ENCODE measurements at places on chromosomes 12 and 14.

DNA sequence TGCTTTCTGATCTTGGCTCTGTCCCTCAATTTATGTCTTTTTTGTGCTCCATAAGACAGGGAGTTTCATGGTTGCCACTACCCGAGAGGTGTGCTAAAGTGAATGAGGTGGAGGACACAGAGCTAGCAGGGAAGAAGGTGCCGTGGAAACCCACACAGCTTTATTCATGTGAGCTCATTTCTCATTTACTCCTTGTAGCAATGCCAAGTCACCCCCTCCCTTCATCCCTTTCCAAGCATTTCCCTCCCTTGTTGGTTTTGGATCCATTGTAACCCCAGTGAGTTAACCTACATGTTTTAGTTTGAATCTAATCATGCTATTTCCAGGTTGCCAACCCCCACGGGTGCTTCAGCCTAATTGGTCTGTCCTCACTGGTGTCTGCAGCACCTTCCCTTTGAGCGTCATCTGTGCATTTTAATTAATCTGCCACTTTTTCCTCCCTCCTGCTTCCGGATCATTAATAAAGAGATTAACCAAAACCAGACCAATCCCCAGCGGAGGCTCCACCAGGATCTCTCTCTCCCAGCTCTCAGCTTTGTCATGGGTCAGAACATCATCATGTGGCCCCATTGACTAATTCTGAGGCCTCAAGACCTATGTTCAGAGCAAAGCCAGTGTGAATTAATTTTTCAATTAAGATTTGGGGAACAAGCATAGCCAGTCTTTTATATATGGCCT is 56.2 kb downstream of the NTF3 start:
- no peak for DNase-seq

DNA sequence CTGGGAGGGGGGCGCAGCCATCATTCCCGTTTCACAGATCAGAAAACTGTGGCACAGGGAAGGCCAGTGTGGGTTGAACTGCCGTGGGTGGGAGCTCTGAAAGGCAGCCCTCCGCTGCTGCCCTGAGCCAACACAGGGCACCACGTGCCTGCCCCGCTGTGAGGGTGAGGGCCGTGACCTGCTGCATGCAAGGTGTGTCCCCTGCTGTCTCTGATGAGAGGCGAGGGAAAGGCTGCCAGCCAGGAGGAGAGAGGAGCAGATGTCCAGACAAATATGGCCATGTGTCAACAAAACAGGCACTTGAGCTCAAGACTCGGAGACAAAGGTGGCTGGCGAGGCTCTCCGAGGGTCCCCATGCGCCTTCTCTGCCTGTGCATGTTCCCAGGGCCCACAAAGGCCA is 108.8 kb downstream of the RBM19 start:
- no peak for DNase-seq

DNA sequence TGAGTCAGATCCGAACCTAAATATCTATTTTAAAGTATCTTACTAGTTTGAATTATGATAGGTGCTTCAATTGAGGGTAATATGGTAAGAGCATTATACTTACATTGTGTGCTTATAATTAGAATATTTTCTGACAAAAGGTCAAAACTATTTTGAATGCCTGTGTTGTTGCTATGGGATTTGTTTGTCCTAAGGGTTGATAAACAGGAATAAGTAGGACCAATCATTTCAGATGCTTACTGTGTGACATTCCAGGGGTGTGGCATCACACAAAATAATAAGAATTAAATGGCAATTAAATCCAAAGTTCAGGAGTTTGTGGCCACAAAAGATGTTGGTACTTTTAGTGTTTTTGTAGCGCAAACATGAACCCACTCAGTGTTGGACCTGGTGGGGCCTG is 256.2 kb upstream of the DDHD1 start:
- no peak for DNase-seq

DNA sequence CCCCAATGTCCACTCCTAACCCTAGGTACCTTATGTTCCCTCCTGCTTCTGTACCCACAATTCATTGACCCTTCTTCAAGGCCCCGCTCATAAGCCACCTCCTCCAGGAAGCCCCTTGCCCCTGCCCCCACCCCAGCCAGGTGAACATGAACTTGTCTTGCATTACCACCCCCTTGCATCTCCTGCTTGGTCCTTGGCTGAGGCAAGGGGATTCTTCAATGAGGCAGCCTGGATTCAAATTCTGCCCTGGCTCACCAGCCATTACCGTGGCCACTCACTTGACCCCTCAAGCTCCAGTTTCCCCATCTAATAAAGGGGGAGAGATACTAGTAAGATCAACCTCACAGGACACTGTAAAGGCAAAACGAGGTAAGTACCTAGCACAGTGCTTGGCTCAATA is 193.1 kb downstream of the DICER1 start:
- no peak for DNase-seq

DNA sequence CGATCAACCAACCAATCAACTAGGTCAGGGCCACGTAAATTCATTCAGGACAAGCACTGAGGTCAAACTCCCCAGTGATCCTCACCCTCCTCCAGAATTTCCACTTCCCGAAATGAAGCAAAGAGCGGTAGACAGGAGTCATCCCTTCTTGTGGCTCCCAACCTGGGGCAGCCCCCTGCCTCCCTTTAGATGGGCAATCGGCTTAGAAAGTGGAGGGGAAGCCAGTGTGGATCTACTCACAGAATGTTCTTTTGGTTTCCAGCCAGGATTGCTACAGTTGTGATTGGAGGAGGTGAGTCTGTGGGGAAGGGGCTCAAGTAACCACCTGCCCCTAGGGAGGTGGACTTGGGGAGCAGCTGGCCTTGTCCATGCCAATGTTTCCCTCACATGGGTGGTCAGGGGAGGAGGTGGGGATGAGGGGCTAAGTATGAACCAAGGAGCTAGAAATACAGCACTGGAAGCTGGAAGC is 4.1 kb downstream of the IFI27 start:
- DNase-seq: no peak

DNA sequence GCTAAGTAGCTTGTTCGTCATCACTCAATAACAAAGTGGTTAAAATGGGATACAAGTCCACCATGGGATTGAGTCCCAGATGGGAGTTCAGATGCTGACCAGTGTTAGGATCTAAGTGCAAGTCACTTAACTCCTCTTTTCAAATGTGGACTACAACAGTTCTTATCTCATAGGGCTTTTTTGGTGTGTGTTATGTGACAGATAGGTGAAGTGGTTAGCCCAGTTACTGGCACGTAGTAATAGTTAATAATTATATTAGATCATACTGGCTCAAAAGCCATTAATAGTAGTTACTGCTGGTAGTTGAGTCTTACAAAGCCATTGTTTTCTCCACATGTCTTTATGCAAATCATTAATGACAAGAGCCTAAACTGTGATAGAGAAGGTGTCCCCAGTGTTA is 73.2 kb downstream of the RCOR1 start:
- DNase-seq: no peak

DNA sequence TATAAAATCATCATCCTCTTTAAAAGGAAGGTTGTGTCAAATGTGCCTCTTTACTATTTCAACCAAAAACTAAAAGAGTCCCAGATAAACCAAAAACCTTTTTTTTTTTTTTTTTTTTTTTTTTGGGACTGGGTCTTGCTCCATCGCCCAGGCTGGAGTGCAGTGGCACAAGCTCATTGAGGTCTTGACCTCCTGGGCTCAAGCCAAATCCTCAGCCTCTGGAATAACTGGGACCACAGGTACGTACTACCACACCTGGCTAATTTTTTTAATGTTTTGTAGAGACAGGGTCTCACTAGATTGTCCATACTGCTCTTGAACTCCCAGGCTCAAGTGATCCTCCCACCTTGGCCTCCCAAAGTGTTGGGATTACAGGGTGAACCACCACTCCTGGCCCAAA is 16.4 kb upstream of the SELPLG start:
- DNase-seq: no peak
